HFFc6 (cell line): ENCODE measurements at places on chromosomes 3 and 15.

DNA sequence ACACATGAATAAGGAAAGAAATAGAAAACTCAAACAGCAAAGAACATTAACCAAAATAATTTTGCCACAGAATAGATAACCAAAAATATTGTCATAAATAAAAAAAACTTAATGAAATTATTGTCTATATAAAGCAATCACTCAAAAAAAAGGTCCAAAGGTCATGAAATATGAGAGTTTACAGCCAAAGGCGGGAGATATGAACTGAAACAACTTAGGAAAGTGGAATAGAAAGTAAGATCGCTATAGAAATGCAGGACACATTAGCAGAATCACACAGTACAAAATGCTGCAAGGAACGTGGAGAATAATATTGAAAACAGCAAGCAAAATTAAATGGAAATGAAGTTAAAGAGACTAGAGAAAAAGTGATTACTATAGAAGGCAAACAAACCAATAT is 375.0 kb upstream of the ARHGEF26 start:
- DNase-seq: no peak

DNA sequence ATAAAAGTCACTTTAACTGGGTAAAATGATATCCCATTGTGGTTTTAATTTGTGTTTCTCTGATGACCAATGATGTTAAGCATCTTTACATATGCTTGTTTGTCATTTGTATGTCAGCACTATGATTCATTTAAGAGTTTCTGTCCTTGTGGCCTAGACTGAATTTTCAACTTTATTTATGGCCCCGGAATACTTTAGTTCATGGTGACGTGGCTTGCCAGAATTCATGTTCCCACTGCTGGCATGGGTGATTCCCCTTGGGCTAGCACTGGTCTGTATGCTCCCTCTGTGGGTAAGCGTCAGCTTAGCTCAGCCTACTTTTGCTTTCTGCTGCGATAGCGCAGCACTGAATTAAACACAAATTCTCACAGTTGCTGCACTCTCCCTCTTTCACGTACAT is 436.3 kb upstream of the SGO1 start:
- DNase-seq: peak; percentile 92

- DNase-seq: peak; percentile 10
Measured at GRCh38 chr15:66657185-66658020, 44.6 kb upstream of the SMAD6 start.

DNA sequence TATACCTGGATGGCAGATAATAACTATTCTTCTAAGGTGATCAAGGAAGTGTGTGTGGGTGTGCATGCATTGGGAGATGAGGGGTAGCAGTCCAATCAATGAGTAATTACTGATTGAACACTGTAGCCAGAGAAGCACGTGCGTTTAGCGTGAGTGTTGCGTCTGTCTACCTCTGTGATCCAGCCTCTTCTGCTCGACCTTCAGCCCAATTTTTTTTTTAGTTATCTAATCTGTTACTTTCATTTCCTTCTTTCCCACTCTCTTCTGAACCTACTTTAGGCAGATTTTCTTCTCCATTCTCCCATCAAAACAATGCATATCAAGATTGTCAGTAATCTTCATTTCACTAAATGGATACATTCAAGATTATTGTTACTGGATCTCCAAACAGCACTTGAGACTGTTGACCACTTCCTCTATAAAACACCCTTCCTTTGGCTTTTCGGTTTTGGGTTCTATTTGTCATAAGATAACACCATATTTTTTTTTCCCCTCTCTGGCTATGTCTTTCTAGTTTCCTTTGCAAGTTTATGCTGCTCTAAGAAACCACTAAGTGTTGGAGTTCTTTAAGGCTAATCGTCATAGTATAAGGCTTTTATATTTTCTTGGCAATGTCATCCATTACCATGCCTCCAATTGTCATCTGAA is 41.0 kb downstream of the MCTP2 start:
- DNase-seq: no peak

DNA sequence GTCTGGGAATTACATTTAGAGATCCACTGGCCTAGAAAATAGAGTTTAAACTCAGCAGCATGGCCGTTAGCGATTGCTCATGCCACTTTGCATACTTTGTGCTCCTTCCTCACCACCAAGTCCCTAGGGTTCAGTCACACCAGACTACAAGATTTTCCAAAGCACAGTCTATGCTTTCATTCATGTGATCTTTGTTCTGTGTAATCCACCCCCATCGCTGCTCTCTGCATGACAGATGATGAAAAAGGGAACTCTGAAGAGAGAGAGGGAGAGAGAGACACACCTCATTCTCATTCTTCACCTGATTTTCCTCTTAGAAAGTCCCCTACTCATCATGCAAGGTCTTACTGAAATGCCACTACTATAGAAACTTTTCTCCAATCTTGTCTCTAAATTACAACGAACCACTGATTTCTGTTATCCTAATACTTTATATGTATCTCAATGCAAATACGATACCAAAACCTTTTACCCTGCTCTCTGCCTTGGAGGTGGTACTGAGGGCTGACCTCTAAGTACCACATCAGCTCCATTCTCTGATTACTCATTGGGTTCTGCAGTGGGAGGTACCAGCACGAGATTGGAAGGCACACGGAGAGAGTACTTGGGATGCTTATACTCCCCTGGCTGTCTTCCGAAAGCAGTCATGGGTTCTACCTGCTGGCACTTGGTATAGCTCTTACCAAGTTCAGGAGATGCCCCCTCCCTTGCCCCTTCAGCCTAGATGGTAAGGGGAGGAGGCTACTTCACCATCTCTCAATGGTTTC is 1.1 kb upstream of the PARP15 start:
- DNase-seq: no peak

DNA sequence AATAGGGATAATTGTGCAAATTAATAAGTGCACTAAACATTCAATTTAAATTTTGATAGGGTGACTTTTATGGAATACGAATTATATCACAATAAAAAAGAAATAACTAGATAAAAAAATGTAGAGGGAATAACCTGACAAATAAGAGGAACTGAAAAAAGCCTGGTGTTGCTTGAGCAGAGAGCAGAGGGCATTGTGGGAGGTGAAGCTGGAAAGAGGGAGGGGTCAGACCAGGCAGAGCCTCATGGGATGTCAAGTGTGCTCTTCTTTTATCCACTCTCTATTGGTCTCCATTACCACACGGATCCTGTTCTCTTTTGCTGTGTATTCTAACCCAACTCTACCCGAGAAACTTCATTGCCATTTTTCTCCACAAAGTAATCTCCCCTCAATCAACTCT is 264.0 kb upstream of the CRBN start:
- DNase-seq: no peak

GRCh38 chr3:183664913-183665381 is 29.5 kb downstream of the KLHL24 start:
- peak; percentile 89 for DNase-seq

- DNase-seq: no peak
Measured at GRCh38 chr3:23706111-23706510, 99.6 kb upstream of the UBE2E1 start.

DNA sequence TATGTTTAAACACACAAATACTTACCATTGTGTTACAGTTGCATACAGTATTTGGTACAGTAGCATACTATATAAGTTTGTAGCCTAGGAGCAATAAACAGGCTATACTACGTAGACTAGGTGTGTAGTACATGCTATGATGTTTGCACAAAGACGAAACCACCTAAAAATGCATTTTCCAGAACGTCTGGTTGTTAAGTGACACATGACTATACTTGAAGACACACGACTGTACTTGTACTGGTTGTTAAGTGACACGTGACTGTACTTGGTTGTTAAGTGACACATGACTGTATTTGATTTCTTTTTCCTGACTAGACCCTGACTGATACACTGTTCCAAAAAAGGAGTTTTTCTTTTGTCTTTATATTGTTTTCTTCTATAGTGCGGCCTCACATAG is 34.1 kb downstream of the RAB8B start:
- no peak for DNase-seq

DNA sequence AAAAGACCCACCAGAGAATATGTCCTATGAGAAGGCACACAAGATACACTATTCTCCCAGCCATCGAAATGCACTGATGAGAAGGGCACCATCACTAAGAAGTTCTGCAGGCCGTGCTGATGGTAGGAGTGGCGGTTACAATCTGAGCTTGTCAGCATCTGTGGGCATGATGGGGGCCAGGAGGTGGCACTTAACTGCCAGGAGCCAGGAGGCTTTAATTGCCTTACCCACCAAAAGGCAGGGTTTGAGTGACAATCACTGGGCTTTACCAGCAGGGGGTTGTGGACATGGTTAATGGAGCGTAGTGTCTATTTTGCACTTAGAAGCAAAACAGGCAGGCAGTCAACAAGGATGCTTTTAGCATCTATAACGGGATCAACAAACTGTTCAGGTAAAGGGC is 16.0 kb upstream of the SQOR start:
- DNase-seq: no peak

DNA sequence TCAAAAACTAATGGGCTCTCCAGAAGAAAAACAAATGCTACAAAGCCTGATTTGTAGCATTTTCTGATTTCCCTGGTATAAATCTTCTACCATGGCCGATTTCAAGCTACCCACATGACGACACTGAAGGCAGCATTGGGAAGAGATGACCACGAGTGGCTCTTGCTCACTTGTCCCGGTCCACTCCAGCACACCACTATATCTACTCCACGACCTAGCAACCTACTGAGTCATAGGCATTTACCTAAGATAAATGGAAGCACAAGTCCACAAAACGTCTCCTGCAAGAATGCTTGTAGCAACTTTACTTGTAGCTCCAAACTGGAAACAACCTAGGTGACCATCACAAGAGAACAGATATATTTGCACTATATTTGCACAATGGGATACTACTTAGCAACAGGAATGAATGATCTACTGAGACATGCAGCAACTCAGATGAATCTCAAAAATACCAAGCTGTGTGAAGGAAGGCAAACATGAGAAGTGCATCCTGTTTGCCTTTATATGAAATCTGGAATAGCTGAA is 60.8 kb upstream of the HES1 start:
- DNase-seq: no peak

- DNase-seq: no peak
Measured at GRCh38 chr15:95825671-95826411, 504.7 kb upstream of the NR2F2 start.

- DNase-seq: no peak
Measured at GRCh38 chr3:16512435-16513140, 911 bp downstream of the RFTN1 start.

GRCh38 chr3:39150148-39150802 is 3.1 kb downstream of the CSRNP1 start:
- no peak for DNase-seq

DNA sequence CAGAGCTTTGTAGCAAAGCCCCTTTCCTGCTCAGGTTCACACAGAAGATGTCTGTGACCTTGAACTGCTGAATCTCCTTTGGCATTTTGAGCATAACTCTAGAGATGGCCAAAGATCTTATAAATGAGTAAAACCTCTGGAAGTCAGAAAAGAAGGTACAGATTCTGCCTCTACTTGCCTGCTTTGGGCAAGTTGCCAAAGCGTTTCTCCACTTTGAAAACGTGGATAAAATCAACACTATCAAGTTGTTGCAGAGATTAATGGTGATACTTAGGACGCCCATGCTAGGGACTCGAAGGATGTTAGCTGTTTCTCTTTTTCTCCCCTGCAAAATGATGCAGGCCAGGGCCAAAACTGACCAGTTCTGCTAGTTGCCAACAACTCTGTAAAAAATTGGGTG is 68.0 kb upstream of the CMTM7 start:
- DNase-seq: no peak

DNA sequence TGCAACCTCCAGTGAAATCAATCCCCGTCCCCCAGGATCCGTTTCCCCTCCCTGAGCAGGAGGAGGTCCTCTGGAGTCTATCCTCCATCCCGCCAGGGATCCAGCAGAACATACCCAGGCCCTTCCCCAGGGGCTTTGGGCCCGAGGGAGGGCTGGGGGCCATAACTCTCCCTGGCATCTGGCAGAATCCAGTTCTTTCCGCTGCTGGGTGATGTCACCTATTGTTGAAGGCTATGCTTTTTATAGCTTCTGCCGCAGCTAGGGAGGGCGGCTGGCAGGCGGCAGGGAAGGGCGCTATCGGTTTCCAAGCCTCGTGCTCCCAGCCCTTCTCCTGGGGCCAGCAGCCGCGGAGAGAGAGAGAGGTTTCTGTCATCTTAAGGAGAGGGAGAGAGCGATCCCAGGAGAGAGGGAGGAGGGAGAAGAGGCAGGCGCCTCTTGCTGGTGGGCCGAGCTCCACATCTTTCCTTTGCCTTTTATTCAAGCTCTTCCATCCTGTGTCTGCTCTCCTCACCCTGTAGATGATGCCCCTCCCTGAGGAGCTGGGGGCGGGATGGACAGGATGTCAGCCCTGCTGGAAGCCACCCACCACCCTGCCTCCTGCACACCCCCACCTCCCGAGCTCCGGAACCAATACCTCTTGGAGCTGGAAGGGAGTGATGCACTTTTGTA is 120.1 kb downstream of the ANP32A start:
- no peak for DNase-seq

GRCh38 chr15:74053517-74053916 is 28.8 kb downstream of the GOLGA6A start:
- DNase-seq: no peak

- no peak for DNase-seq
Measured at GRCh38 chr3:55537129-55537528, 50.0 kb upstream of the WNT5A start.

DNA sequence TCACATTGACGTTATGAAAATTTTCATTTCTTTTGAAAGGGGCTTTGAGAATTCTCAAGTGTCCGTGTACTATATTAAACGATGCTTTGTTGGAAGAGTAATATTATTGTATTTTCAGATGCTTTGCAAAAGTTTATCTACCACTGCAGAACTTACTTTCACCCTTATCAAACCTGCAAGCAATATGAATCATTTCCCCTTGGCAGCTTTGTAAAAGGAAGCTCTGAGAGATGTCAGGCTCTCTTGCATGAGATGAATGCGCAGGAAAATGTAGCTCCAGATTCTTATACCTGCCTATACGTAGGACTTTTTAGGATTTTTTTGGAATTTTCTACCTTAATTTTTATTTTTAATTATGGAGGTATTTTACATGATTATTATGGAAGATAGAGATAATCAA is 34.5 kb downstream of the GPD1L start:
- DNase-seq: no peak

GRCh38 chr3:34068505-34068904 is 270.1 kb downstream of the PDCD6IP start:
- DNase-seq: no peak

DNA sequence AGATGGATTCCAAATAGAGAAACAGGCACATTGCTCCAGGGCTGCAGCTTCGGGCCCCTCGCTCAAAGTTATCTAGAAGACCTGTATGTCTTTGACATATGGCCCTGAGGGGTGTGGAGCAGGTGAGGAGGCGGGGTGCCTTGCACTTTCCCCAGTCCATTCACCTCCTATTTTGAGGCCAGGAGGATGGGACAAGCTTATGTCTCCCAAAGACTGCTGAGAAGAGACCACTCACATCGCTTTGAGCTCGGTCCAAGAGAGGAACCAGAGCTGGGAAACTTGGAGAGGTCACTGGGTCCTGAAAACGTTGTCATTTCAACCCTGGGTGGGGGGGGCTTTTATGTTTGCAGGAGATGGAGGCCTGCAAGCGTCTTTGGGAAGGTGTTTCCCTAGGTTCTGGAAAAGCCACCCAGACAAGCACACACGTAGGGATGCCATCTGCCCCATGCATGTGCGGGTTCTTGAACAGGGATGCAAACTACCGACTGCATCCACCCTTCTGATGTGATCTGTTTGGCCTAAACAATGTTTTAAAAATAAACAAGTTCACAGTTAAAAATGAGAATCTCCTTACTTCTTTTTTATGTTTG is 33.7 kb upstream of the SYNM start:
- no peak for DNase-seq

- DNase-seq: no peak
Measured at GRCh38 chr15:63022663-63023062, 19.9 kb upstream of the TPM1 start.
